ENCODE measurements at places on chromosomes 12 and 14.

DNA sequence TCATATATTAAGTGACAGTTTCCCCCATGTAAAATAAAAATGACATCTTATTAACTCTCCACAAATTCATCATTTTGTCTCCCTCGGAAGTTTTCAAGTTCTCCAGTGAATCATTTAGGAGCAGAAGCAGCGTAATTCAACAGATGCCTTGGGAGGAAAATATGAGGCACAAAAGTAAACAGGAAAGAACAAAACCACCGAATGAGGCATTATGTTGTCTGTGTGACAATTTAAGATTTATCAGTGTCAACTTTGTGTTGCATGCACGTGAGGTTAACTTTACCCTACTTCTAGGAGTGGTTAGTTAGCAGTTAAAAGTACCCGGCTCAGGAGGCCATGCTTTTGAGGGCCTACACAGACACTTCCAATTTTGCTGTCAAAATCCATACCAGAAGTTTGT is 258.6 kb downstream of the IPO8 start:
- DNase-seq: no peak

- DNase-seq: no peak
These were observed 64.5 kb downstream of the SEC23A start for GRCh38 chr14:39038542-39038941.

DNA sequence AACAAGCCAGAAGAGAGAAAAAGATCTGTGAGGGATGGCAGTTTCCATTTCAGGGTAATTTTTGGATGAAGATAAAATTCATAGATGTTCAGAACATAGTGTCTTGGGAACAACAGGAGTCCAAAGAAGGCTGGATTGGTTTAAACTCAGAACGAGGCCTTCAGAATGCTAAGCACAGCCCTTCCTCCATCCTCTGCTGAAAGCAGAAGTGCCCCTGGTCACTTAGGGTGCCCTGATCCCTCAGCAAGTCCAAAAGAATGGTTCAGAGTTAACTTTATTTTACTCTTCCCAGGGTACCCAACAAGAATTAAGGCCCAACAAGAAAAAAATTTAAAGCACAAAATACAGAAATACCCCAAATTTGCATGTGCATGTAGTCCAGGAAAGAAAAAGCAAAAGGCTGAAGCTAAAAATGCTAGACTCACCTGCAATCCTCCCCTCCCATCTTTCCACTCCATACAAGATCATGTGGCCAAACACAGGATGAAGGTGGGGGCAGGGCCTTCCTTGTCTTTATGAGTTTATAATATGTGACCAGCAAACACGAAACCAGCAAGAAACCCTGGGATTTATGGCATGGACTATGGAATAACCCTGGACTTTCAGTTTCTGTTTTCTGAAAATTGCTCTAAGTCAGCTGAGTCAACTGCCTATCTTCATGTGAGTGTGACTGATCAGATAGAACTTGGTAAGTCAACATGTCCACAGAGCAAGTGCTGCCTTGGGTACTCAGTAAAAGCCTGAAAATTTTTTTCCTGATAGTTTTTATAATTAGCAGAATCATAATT is 21.2 kb downstream of the MAX start:
- DNase-seq: no peak

GRCh38 chr12:116370886-116371580 is 93.5 kb upstream of the MED13L start:
- no peak for DNase-seq

GRCh38 chr12:53289891-53290290 is 5.5 kb upstream of the PFDN5 start:
- DNase-seq: no peak

- DNase-seq: no peak
These were observed 481 bp downstream of the REC8 start for GRCh38 chr14:24172261-24172860.

GRCh38 chr12:122867691-122868461 is 28.0 kb downstream of the VPS37B start:
- no peak for DNase-seq

- DNase-seq: no peak
These were observed 16.0 kb downstream of the MEG3 start for GRCh38 chr14:100841761-100842403.

GRCh38 chr14:20563971-20564370 is 3.1 kb upstream of the RNASE9 start:
- no peak for DNase-seq

DNA sequence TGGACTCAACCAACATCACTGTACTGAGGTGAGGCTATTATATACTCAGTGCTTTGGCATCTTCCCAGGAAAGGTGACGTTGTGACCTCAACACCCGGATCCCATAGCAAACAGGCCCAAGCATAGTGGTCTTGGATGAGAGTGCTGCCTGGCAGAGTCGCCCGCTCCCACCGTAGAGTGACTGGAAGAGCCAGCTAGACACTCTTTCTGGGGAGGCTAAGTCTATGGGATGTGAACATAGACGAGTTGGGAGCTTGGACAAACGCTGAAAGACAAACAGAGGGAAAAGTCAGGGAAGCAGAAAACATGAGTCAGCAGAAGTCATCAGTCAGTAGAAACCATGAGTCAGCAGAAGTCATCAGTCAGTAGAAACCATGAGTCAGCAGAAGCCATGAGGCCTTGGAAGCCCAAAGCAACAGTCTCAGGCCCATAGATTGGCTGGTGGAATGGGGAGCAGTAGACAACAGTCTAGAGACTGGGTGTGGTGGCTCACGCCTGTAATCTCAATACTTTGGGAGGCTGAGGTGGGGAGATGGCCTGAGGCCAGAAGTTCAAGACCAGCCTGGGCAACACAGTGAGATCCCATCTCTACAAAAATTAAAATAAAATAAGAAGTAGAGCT is 66.4 kb upstream of the MAP1LC3B2 start:
- no peak for DNase-seq

DNA sequence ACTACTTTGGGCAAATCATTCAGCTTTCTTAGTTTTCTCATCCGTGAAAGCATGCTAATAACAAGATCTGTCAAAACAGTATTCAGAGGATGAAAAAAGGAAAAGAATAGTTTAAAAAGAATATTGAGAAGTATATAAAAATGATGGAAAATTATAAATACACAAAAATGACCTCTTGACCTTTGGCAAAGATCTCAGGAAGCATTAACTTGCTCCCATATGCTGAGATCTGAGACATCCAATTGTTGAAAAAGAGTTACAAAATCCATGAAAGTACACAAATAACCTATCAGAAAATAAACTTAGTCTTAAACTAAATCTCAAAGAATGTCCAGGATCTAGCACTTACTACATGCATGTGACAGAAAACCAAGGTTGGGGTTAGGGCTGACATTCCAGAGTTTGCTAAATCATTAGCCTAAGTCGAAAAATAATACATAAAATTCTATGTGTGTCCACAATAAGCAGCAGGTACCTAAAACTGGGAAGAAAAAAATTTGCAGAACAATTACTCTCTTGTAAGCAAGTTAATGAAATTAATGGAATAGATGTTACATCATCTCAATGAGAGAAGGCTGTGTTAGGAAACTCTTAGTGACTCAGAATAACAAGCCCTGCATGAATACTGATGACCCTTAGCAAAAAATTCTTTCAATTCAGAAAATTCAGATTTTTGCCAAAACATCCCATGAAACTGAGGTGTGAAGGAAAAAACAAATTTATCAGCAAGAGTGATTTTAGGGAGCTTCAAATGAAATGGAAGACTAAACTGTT is 3.4 kb downstream of the PAH start:
- no peak for DNase-seq

- DNase-seq: no peak
These were observed 1.1 kb downstream of the PAN2 start for GRCh38 chr12:56332512-56333196.

- DNase-seq: no peak
These were observed 6.3 kb upstream of the NFKBIA start for GRCh38 chr14:35410858-35411257.

GRCh38 chr14:56900726-56901125 is 90.4 kb upstream of the OTX2 start:
- DNase-seq: no peak

- DNase-seq: no peak
These were observed 102.0 kb downstream of the PRMT8 start for GRCh38 chr12:3592856-3593625.

GRCh38 chr12:118534003-118534402 is 157.6 kb downstream of the SUDS3 start:
- DNase-seq: no peak

DNA sequence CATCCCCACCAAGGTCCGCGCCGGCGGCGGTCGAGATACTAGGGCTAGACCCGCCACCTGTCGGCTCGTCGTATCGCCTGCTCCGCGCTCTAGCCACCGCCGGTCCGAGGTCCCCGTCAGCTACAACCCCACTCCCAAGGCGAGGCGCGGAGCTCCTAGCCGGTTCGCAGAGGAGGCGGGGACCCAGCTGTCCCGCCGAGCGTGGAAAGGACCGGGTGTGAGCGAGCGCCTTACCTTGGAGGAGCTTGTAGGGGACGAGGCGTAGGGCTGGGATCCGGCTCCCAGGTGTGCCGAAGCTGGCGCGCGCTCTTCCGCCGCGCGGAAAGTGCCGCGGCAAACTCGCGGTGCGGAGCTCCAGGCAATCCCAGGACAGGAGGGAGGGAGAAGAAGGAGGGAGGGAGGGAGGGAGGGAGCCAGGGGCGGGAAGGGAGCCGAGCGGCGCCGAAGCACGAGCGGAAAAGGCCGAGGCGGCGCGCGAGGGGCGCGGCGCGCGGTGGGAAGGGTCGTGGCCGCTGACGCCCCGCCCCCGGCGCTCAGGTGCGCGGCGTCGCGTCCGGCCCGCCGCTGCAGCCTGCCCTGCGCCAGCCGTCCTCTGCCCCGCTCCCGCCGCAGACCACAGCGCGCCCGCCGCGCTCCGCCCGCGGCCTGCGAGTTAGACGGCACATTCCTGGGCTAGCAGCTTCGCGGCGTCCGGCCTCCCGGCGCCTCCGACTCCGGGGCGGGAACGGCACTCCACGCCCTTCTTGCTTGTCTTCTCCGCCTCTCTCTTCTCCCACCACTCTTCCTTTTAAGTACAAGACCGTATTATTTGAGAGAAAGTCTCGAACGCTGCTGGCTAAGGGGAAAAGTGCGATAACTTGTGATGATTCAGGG is at the start of gene PAWR:
Gene PAWR, minus strand, starts transcription at position 327 of the 873 bp plus-strand sequence. CDS start 720 bp downstream, outside the sequence.
- DNase-seq: peak; percentile 4

DNA sequence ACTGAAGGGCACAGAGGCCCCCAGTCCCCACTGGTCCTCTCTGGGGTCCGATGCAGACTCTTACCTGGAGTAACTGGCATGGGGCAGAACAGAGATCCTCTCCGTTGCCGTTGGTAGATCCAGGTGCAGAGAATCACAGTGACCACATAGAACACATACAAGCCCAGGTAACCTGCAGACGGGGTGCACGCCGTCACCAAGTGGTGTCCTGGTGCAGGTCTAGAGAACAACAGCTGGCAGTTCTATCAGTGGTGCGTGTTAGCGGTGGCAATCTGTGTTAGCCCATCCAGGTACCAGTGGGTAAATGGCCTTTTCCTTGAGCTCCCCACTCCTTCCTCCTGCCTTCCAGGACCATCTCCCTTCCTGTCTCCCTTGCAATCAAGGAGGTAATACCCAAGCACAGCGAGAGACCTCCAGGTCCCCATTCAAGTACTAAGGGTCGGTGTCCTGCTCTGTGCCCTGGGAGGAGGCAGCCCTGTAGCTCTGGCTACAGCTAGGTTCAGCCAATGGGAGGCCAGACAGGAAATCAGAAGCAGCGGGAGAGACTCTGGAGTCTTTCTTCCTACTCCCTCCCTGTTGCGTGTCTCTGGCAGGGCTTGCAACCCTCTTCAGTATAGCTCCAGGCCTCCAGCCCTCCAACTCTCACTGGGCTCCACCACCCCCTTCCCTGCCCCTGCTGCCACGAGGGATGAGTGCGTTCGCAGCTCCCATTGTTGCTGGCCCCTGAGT is 15.8 kb downstream of the SLC8B1 start:
- DNase-seq: no peak

DNA sequence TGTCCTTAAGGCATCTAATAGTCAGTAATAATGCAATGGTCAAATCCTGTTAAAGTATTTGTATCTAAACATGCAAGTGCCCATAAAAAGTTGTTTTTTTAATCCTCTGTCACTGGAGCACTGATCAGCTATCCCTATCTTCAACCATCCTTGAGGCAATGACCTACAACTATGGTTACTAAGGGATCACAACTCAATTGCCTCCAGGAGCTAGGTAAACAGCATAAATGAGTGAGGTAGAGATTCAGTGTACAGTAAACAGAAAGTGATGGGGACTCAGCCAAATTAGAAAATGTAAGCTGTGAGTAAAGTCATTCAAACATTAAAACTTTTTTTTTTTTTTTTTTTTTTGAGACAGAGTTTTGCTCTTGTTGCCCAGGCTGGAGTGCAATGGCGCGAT is 18.6 kb downstream of the SPPL3 start:
- no peak for DNase-seq

DNA sequence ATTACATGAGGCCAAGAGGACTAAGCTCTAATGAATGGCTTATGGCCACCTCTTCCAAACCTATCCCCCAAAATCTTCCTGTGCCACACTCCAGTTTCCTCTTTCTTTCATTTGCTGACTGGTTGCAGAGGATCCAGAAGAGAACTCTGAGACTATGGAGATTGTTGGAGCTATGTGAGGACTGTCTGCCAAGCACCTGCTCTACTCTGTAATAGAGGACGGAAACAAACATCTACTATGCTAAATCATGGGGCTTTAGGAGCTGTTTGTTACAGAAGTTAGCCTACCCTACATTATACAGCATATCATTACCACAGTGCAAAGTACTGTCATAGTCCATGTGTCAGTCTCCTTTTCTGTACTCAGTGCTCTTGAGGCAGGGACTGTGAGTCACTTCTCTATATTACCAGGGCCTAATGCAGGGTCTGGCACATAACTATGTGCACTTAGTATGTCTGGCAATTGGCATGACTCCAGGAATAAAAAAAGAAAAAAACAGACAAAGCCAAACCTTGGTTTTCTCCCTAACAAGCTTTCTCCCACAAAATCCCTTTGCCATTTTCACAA is 95.1 kb downstream of the RPAP3 start:
- DNase-seq: no peak

Measured in stimulated activated CD8-positive, alpha-beta memory T cell treated with anti-CD3 and anti-CD28 coated beads, Interleukin-4, amount 100 ng/mL, for 24 hours (primary cell).